ENCODE measurements at places on chromosomes 7 and 10.

- DNase-seq, result no peak
Observed at GRCh38 chr10:86992456-86992855, 24.2 kb downstream of the ADIRF start.

DNA sequence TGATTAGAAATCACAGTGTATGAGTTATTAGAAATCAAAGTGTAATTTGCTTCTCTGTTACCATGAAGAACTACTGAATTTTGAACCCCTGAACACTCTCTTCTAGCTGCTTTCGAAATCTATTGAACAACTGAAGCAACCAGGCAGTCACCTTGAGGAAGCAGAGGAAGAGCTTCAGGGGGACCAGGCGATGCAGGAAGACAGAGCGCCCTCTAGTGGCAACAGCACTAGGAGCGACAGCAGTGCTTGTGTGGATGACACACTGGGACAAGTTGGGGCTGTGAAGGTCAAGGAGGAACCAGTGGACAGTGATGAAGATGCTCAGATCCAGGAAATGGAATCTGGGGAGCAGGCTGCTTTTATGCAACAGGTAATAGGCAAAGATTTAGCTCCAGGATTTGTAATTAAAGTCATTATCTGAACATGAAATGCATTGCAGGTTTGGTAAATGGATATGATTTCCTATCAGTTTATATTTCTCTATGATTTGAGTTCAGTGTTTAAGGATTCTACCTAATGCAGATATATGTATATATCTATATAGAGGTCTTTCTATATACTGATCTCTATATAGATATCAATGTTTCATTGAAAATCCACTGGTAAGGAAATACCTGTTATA lies 170.7 kb downstream of the HDAC9 start:
- peak; percentile 43 for DNase-seq

GRCh38 chr7:155193716-155194115 lies 104.0 kb upstream of the INSIG1 start:
- DNase-seq, result no peak

- no peak for DNase-seq
Observed at GRCh38 chr10:103519798-103520197, 26.3 kb downstream of the NEURL1 start.

DNA sequence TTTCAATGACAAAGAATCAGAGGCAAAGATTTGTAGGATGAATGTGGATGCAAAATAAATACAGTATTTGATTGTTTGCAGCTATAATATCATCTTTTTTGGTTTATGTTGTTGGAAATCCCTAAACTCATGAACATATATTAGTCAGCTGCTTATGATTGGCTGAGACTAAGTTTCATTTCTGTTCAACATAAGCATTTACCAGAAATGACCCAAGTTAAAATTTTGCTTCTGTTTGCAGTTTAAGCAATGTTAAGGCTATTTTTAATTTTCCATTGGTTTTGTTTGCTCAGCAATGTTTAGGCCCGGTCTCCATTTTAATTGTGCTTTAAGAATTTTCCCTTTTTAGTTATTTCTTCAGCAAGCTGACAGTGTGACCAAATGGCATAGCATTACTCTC lies 22.0 kb downstream of the GIMAP6 start:
- no peak for DNase-seq

- no peak for DNase-seq
Observed at GRCh38 chr10:59243611-59244195, 67.3 kb downstream of the PHYHIPL start.

DNA sequence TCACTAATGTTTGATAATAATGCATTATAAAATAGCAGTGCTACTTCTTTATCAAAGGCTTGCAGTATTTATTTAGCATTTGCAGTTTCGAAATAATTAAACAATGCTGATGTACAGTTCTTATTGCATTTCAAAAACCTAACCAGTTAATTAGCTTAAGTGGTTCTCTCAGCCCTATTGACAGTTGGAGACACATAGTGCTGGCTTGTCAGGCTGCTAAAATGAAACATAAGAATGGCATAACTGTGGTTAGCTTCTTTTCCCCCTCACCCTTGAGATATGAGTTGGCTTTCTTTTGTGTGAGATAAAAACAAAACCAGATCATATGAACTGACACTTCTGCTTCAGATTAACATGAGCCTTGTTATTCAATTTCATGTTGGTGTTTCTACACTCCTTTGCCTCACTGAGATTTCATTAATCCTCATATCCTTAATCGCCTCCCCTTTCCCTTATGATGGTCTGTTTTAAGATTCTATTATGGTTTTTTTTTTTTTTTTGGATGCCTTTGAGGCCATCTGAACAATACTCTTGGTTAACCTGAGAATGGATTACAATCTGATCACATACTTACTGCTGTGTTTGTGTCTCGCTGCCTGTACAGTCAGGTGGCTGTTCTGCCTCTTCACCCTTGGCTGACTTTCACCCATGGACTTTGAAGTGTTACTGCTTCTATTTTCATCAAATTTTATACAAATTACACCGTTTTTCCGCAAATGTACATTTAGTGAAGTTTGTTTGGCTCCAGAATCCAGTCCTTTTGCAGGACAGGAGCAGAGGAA lies 108.0 kb downstream of the SDK1 start:
- no peak for DNase-seq

DNA sequence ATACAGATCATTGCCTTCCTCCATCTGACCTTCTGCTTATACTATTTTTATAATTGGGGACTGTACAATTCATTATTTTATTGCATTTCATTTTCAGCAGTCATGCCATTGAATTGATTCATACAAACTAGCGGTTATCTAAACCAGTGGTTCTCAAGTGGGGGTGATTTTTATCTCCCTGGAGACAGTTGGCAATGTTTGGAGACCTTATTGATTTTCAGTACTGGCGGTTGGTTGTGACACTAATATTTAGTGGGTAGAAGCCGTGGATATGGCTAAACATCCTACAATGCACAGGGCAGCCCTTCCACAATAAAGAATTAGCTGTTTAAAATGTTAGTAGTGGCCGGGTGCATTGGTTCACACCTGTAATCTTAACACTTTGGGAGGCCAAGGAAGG lies 765.9 kb downstream of the LRMDA start:
- no peak for DNase-seq

GRCh38 chr10:19580691-19581090 lies 235.5 kb upstream of the PLXDC2 start:
- DNase-seq, result no peak

GRCh38 chr10:80501381-80501912 lies 36.3 kb upstream of the SH2D4B start:
- no peak for DNase-seq

DNA sequence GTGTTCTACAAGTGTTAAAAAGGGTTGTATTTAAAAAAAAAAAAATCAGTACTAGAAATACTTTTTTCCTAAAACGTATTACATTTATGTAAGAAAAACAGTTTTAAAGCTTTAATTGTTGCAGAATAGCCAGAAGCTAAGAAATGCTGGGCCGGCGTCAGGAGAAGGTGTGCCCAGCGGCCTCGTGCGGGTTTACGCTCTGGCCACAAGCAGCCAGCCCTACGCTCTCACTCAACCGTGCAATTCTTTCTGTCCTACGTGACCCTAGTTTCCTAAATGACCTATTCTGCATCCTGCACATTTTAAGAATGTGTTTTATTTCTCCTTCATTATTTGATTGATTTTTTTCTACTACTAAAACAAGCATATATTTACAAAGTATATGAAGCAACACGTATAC lies 279.7 kb upstream of the KLF14 start:
- DNase-seq, result no peak

- DNase-seq, result no peak
Observed at GRCh38 chr7:22138106-22138505, 192.4 kb upstream of the CDCA7L start.

- DNase-seq, result no peak
Observed at GRCh38 chr10:91771907-91772306, 26.3 kb upstream of the TNKS2 start.

DNA sequence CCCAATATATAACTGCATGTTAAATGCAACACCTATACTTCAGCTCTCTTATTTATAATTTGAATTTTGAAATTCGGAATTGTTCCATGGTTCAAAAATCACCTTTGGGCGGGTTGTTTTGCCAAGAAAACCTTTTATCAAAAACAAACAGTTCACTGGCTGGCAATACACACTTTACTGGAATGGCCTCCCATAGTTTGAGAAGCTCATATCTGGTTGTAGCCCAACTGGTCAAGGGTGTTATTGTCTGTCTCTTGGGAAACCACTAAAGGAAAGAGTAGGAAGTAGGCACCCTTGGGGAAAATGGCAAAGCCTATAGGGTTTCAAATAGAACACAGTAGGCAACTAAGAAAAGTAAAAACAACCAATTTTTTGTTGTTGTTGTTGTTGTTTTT lies 117.9 kb downstream of the HIPK2 start:
- no peak for DNase-seq

DNA sequence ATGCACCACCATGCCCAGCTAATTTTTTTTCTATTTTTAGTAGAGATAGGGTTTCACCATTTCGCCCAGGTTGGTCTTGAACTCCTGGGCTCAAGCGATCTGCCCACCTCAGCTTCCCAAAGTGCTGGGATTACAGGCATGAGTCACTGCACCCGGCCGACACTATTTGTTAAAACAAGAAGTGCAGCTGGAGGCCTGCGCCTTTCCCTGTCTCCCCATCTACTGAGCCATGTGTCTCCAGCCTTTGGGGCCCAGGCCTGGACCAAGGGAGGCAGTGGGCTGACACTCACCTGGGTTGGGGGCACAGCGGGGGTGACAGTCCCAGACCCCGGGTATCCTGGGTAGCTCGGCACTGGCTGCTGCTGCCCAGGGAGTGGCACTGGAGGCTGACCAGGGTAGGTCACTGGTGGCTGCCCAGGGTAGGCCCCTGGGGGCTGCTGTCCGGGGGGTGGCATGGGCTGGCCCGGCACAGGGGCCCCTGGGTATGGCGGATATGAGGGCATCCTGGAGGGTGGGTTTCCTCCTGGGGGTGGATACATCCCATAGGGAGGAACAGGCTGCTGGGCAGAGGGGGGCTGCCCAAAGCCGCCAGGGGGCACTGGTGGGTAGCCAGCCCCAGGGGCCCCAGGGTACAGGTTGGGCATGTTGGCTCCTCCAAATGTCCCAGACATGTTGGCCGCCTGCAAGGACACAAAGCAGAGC lies 36.3 kb downstream of the PLAC9 start:
- DNase-seq, result no peak

DNA sequence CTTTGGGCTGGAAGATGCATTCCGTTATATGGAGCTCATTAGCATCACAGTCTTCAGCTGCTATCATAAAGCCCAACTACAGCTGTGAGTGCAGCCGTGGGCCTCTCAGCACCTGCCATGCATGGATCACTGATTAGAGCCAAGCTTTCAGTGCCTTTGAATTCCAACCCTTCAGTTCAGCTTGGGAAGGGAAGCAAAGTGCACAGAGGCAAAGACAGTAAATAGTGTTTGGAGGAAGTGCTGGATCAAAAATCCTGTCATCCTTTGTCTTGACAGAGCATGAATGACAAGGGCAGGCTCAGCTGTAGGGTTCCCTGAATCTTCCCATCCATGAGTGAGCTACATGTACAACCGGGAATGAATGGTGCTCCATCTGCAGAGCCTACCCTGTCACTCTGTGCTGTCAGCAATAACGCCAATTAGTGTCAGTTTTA lies 153.7 kb downstream of the DNAJB9 start:
- DNase-seq, result no peak

DNA sequence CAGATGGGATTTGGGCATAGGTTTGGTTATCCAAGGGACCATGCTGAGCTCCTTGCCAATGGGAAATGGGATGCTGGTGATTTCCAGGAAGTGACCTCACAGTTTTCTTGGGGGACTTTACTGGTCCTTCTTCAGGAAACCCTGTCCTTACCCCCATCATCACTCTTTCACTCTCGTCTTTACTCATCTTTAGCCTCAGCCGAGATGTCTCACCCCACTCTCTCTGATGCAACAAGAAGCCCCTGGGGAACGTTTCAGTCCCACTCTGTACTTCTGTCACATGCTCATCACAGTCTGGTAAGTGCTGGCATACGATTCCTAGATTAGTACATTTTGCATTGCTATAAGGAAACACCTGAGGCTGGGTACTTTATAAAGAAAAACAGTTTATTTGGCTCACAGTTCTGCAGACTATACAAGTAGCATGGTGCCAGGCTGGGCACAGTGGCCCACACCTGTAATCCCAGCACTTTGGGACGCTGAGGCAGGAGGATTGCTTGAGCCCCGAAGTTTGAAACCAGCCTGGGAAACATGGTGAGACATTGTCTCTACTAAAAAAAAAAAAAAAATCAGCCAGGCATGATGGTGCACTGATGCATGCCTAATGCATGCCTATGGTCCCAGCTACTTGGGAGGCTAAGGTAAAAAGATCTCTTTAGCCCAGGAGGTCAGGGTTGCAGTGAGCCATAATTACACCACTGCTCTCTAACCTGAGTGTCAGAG lies 63.5 kb upstream of the VKORC1L1 start:
- DNase-seq, result no peak

DNA sequence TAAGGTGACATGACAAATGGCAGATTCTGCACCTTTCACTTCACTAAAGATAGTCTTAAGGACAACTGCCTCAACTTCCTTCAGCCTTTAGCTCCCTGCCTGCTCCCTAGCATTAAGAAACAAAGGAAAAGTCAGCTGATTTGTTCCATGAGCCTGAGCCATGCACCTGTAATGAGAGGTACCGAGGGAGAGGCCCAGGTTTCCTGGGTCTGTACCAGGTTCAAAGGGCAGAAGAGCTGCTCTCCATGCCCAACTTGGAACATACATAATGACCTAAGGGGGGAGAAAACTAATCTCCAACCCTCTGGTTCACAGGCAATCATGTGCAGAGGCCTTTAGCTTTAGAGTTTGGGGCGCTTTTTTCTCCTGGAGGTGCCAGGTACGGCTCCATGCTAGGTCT lies 111.2 kb downstream of the JAZF1 start:
- no peak for DNase-seq

DNA sequence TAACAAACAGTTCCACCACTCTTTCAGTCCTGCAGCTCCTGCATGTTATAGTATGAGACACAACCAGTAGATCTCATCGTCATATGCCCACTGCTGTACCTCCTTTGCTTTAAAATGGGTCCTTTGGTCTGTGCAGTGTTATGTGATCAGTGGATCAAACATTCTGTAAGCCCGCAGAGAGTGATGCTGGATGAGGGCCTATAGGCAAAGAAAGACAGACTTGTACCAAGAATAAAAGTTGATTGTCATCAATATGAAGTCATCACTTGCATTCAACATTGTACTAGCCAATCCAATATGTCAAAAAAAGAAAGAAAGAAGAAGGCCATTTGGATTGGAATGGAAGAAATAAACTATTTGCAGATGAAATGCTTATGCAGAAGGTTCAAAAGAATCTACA lies 79.8 kb upstream of the PHYHIPL start:
- no peak for DNase-seq

GRCh38 chr7:71133232-71133622 lies 1.3 kb downstream of the GALNT17 start:
- DNase-seq, result no peak

DNA sequence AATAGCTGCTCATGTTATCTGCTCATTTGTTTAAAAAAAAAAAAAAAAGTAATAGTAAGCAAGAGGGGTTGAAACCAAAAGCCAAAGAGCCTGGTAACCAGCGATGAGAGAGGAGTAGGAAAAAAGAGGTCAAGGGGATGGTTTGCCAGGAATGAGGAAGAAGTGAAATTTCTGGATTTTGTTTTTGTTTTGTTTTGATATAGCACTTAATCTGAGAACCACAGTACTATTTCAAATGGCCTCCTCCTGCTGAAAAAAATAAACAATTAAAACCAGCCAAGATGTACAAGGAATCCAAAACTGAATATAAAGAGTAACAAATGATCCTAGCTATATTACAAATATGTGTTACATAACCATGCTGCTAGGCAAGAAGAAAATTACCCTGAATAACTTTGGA lies 213.1 kb downstream of the FGFR2 start:
- no peak for DNase-seq

Data from activated T-cell treated with anti-CD3 and anti-CD28 coated beads for 48 hours (primary cell).